ENCODE measurements at places on chromosomes 7 and 10.

- DNase-seq: no peak
These were observed 45.4 kb downstream of the HSPA12A start for GRCh38 chr10:116696919-116697318.

DNA sequence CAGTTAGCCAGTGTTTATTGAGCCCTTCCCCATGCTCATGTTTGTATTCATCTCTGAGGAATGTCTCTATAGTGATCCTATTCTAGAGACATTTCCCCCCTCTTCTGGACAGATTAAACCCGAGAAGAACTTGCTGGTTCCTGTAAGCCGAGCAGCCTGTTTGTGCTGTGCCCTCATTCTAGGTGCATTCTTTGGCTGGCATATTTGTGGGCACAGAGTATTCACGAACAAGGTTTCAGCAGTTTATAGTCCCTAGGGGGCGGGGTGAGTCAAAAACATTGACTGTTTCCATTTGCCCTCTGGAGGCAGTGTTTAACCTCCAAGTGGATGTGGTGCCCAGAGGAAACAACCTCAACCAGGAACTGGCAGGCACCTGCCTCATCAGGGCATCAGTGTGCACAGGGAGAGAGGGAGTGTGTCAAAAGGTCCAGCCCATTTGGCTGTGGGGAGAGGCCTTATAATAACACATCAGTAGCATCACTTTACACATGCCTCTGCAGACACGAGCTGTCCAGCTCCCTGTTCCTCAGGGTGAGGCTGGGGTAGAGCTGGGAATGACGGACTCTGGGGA is 273.3 kb upstream of the LRGUK start:
- peak; percentile 27 for DNase-seq

DNA sequence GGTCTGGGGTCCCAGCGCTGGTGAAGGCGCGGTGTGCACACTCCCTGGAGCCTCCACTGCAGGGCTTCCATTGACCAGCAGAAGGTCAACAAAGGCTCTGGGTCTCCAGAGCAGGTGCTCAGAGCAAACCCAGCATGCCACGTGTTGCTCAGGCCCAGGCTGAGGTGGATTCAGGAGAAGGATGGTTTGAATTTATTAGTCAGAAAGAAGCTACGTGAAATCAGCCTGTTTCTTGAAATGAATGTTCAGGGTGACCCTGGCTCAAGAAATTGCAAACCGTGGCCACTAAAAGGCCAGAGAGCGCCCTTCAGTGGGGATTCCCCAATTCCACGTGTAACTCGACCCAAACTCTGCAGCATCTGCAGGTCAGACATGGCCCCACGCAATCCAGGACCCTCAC is 82.7 kb upstream of the PFKP start:
- DNase-seq: no peak

GRCh38 chr10:70604106-70604505 is 1.6 kb upstream of the PRF1 start:
- DNase-seq: no peak

GRCh38 chr7:129824291-129825208 is 128.2 kb downstream of the UBE2H start:
- peak; percentile 48 for DNase-seq

GRCh38 chr10:63744060-63744941 is 223.1 kb downstream of the REEP3 start:
- DNase-seq: no peak

- peak; percentile 24 for DNase-seq
These were observed at the start of gene SMARCD3 for GRCh38 chr7:151248346-151249033. TSS of gene SMARCD3 (minus strand) at chr7:151248694. CDS start at chr7:151248562, 132 bp downstream.

- no peak for DNase-seq
These were observed 16.1 kb downstream of the TAS2R41 start for GRCh38 chr7:143493751-143494150.

DNA sequence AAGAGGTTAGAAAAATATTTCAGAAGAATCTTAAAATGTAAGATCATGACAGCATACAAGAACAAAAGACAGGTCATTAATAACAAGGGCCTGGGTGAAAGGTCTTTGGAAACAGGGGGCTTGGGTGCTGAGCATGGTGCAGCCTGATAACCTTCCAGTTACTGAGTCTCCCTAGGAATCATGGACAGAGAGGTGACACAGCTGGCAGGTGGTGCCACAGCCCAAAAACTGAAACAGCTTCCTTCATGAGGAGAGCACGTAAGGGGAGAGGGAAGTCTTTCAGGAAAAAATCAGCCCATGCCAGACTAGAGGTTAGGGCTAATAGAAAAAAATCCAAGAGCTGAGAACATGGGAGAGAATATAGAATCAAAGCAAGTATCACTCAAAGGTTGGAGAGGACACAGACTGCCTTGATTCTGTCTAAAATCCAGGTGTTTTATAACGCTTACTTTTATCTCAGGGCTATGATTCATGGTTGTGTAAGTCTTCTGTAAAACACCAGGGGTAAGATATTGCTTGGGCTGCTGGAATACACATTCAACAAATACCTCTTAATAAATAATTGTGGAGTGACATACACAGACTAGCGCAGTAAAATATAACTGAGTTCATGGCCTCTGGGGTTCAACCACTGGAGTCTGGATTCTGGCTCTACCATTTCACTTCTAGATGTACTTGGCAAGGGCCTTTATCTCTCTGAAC is 88.1 kb downstream of the SEMA3C start:
- no peak for DNase-seq

DNA sequence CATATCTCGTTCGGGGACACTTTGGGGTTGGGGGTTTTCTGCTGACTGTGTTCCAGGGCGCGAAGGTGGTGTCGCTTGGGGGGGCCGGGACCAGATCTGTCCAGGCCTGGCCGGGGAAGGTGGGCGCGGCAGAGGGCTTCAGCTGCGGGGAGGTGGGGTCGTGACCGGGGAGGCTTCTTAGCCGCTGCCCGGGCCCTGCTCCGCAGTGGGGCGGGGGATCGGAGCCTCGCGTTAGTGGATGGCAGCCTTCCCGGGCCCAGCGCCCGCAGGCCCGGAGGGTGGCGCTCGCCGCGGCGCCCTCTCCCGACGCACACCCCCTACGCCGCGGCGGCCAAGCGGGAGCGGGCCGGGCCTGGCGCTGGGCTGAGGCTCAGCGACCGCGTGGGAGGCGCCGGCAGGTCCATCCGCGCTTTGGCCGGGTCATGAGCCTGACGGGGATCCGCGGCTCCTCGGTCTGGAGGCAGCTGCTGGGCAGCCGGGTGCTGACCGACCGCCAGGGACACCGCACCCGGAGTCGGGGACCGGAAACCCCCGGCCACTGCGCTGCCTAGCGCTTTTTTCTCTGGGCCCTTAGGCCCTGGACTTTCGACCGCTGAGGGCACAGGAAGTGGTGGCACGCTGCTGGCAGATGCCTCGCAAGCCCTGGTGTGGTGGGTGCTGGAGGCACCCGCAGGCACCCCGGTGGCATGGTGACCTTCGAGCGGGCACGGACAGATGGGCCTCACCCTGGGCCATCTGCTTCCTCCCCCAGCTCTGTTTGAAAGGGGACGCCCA is 1.2 kb downstream of the AGAP3 start:
- DNase-seq: peak; percentile 72

GRCh38 chr10:61223576-61223975 is 229.6 kb downstream of the TMEM26 start:
- DNase-seq: no peak

GRCh38 chr10:101720606-101721230 is 25.7 kb upstream of the FBXW4 start:
- DNase-seq: no peak

- no peak for DNase-seq
These were observed 85.1 kb downstream of the HIPK2 start for GRCh38 chr7:139692723-139693122.

- no peak for DNase-seq
These were observed 186.0 kb upstream of the GDF10 start for GRCh38 chr10:47113907-47114500.

DNA sequence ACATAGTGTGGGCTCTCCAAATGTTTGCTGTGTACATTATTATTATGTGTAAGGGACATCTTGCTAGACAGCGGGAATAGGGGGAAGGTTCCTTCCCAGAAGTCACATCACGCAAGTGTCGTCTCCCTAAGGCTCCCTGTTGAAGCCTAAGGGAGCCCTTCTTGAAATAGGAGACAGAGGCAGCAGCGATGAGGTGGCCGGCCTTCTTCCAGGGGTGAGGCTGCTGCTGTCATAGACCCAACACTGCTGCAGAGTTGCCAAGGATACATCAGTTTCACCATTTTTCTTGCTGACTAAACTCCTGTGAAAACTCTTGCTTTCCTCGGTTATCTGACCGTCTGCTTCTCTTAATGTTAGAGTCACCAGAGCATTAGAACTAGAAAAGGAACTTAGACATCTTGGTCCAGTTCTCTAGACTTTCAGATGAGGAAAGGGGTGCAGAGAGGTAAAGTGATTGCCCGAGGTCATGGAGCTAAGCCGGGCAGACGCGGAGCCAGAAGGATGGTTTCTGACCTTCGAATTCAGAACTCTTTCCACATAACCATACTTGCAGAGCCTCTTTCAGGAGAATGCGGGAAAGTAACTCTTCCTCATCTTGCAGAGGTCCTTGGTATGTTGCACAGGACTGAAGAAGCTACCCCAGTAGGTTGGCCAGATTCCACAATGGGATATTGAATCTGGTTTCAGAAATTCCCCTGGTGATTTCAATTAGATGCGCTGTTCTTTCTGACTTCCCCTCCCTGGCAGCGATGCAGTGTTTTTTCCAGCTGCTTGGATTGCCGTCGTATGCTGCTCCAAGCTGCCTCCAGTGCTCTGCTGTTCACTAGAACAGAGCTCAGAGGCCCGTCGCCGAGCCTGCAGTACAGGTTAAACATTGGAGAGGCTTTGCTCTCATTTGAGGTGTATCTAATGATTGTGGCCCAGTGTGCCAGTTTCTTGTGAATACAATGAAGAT is 217.1 kb downstream of the CAMK1D start:
- no peak for DNase-seq

- DNase-seq: no peak
These were observed 37.7 kb downstream of the HABP2 start for GRCh38 chr10:113590581-113590980.

DNA sequence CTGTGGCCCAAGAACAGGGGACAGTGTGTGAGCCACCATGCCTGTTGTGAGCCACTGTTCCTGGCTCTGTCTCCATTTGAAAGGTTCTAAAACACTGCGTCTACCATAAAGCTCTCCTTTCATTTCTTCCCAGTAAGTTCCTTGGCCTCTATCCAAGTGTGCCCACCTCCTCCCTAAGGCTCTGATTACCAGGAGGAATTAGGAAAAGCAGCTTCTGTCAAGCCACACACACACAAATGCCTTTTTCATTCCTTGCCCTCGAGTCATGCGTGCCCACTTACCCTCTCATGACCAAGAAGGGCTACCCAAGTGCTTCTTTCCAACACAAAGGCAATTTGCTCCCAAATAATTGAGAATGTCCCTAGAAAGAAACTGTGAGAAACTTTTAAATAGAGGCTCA is 70.8 kb upstream of the PARD3 start:
- DNase-seq: no peak

DNA sequence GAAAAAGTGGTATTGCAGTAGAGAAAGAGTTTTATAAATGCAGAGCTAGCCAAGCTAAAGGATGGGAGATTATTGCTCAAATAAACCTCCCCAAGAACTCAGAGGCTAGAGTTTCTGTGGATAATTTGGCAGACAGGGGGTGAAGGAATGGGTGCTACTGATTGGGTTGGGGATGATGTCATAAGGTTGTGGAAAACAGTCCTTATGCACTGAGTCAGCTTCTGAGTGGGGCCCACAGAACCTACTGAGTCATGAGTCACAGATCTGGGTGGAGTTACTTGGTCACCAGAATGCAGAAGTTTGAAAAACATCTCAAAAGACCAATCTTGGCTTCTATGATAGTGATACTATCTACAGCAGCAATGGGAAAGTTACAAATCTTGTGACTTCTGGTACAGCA is 1146.7 kb downstream of the TYW1 start:
- DNase-seq: no peak

- no peak for DNase-seq
These were observed 130.1 kb upstream of the ZEB1 start for GRCh38 chr10:31188792-31189406.

GRCh38 chr10:36362257-36362656 is 720.2 kb upstream of the FZD8 start:
- no peak for DNase-seq

All from erythroblast (primary cell).